CD4-positive, alpha-beta T cell treated with Interleukin-4 for 1 hour (primary cell): ENCODE measurements at places on chromosomes 3 and 15.

DNA sequence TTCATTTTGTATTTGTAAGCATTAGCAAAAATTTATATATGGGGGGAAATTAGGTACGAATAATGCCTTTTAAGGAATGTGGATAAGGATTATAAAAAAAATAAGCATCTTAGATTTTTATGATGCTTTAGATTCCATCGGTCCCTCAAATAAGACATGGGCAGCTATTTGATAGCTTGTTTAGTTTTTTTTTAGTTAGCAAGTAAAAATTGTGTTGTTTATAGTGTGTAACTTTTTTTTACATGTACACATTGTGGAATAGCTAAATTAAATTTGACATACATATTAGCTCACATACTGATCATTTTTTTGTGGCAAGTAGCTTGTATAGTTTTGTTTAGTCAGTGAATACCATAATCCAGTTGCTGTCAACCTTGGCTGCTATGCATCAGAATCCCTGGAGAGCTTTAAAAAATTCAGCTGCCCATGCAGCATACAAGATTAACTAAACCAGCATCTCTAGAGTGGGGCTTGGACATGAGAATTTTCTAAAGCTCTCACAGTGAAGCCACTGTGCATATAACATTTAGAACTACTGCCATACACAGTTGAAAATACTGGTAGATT lies 53.9 kb downstream of the TMOD3 start:
- no peak for DNase-seq

GRCh38 chr3:29349049-29349448 lies 68.2 kb downstream of the RBMS3 start:
- DNase-seq = no peak

DNA sequence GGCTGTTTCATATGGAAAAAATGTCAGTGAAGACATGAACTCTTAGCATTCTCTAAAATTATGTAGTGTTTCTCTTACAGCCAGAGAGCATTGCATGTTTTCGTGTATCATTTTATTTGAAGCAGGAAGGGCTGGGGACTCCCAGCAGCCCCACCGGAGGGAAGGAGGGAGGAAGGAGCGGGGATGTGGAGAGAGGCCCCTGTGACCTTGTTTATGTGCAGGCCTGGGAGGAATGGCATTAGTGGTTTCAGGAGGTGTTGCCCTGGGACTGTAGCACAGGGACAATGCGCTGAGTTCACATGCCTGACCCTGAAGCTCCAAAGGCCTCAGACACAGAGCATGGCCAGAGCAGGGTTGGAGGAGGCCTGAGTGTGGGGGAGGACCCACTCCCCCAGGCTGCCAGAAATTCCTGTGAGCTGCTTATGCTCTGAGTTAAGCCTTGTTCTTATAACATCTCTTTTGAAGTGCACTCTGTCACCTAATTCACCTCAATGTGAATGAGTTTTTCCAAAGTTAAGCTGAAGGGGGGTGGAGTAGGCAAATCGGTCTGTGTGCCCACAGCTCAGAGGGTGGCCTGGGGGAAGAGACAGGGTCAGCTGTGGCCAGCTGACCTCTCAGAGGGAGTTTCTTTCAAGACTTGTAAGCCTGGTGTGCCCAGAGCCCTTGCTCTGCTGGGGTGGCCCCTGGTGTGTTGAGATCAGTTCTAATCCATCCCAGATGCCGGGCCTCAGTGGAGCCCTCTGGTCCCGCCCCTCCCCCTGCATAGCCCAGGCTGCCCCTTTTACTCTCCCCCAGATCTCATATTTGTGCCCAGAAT lies 3.9 kb upstream of the RNU6-1 start:
- DNase-seq = no peak

DNA sequence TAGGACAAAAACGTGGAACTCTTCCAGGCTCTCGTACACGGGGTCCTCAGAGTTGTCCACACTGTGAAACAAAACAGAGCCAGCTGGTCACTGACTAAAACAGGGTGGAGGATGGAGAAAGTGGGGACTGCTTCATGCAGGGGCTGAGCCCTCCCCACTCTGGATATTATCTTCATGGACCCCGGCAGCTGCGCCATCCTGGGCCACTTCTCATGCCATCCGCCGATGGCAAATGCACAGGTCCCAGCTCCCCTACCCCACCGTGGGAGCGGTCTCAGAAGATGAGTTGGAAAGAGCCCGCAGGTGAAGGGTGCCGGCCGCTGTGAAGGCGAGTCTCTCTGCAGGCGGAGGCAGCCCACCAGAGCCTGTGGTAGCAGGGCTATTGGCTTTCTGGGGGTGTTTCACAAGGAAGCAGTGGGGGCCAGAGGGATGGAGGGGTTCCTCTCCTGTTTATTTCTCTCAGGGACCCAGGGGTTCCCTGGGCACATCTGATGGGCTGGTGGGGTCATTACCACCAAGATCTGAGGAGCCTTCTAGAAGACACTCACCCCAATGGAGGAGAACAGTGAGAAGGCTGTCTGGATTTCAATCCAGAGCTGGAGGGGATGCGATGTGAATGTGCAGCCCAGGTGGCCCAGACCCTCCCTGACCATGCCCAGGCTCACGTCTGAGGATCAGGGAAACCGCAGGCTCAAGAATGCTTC lies 177.3 kb downstream of the KLF13 start:
- no peak for DNase-seq

- no peak for DNase-seq
Observed at GRCh38 chr15:89693091-89693490, 2.5 kb downstream of the WDR93 start.

DNA sequence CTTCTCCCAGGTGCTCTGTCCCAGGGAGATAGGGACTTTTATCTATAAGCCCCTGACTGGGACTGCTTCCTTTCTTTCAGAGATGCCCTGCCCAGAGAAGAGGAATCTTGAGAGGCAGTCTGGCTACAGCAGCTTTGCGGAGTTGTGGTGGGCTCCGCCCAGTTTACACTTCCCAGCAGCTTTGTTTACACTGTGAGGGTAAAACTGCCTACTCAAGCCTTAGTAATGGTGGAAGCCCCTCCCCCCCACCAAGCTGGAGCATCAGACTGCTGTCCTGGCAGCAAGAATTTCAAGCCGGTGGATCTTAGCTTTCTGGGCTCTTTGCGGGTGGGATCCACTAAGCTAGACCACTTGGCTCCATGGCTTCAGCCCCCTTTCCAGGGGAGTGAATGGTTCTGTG lies 253.8 kb upstream of the ARL6 start:
- no peak for DNase-seq

GRCh38 chr3:12948891-12949711 lies 107.7 kb upstream of the RPL32 start:
- no peak for DNase-seq

GRCh38 chr15:98034731-98035130 lies 74.2 kb downstream of the ARRDC4 start:
- no peak for DNase-seq

DNA sequence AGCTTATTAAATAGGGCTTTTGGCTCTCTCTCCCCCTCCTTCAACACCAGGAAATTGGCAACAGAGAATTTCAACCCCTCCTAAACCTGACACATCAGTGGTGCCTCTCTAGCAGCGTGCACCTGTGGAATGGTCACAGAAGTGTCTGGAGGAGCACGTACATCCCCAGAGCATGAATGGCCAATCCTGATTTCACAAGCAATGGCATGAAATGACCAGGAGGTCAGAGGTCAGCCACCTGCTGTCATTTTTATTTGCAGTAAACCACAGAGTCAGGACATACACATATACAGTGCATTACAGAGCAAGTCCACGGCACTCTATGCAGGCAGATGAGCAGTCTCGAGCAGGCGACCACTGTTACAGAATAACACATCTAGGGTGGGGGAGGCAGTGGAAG lies 25.1 kb upstream of the ETV5 start:
- no peak for DNase-seq

GRCh38 chr3:67832817-67833216 lies 178.4 kb upstream of the SUCLG2 start:
- DNase-seq = no peak

GRCh38 chr15:24878153-24878552 lies 76.6 kb upstream of the SNRPN start:
- no peak for DNase-seq

DNA sequence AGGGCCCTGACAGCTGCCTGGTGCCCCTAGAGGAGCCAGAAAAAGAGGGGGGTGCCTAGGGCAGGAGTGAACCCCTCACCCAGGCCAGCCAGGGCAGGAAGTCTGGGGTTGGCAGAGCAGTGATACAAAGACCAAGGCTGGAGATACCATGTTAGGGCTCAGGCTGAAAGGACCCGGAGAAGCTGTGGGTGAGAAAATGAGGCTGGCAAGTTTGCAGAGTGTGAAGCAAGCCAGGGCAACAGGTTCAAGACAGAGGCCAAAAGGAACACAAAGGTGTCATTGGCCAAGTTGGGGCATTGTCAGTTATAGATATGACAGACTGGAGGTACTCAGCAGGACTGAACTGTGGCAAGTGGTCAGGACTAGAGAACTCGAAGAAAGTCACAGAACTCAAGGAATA lies 40.6 kb upstream of the IREB2 start:
- DNase-seq = no peak

DNA sequence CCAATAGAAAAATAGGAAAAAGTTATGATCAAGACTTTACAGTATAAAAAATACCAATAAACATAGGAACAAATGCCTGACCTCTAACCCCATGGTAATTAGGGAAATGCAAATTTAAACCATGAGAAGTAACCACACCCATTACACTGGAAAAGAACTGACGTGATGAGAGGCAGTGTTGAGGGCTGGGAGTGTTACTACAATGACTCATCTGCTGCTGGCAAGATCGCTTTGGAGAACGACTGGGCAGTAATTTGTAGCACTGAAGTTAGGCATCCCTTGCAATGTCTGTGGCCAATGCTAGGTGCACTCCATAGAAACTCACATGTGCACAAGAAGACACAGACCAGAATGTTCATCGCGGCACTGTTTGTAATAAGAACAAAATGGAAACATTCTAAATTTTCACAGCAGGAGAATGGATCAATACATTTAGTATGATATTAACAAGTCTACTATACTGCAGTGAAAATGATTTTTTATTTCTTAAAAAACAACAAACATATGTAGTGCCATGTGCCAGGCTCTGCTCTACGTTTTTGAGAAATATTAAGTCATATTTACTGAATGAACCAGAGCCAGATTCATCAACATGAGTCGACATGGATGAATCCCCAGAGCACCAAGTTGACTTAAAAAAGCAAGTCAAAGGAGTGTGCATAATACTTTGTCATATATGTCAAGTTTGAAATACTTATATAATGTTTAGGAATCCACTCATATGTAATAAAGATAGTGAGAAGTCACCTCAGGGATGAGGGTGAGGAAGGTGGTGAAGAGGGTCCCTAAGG lies 37.6 kb upstream of the EPHB3 start:
- no peak for DNase-seq

GRCh38 chr3:152197451-152197850 lies 71.3 kb upstream of the MBNL1 start:
- no peak for DNase-seq

GRCh38 chr3:42510325-42510724 lies 7.9 kb downstream of the VIPR1 start:
- no peak for DNase-seq

GRCh38 chr3:11001020-11001657 lies 8.6 kb downstream of the SLC6A1 start:
- DNase-seq = no peak

GRCh38 chr15:98823012-98823458 lies 174.7 kb downstream of the IGF1R start:
- DNase-seq = peak; percentile 13

- DNase-seq = no peak
Observed at GRCh38 chr3:100046986-100047385, 67.3 kb downstream of the FILIP1L start.

GRCh38 chr15:66038387-66039116 lies 169.3 kb downstream of the RAB11A start:
- no peak for DNase-seq

GRCh38 chr3:150544041-150544440 lies 2.3 kb downstream of the SERP1 start:
- DNase-seq = no peak

DNA sequence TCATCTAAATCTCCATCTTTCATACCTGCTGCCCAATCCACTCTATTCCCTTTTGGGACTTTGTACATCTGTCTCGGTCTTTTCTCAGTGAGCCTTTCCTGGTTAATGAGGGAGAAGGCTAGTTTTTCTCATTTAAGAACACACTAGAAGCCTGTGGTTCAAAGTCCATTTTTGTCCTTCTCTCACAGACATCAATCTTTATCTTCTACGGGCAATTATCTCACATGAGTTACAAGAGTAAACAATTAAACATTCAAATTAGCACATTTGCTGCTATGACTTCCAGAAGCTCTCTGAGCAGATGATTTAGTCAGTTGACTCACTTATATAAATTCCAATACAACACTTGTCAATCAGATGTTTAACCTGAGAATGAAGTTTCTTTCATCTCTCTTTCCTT lies 49.3 kb upstream of the KBTBD8 start:
- no peak for DNase-seq

- no peak for DNase-seq
Observed at GRCh38 chr15:30922480-30923311, 19.0 kb downstream of the FAN1 start.

GRCh38 chr3:133137042-133137996 lies 99.1 kb downstream of the TMEM108 start:
- DNase-seq = no peak

DNA sequence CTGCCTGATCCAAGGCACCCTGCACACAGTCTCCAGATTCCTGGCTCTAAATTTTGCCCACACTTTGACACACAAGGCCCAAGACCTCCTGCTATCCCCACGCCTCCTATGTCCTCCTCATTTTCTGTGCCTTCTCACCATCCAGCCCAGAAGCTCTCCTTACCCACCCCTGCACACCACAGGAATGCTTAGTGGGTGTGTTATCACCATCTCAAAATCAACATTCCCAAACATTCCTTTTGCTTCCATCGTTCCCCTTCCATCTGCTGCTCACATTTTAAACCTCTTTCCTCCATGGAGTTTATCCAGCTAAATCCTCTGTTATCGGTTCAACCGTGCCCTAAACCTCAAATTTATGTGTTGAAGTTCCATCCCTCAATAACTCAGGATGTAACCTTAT lies 43.9 kb downstream of the DGKG start:
- DNase-seq = no peak

DNA sequence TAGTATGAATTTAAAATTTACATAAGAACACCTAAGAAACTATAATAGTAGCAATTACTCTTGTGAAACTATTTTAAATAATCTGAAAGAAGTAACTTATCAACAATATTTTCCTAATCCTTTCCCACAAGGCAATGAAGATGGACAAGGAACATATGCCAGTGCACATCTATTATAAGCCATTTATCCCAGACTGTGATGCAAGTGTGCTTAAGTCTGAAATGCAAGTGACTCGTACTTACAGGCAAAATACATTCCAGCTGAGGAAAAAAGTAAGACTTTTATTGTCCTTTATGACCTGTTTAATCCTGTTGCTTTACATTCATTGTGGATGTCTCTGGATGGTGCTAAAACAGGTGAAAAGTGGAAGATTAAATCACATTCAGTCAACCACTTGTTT lies 709.4 kb downstream of the ZNF385D start:
- no peak for DNase-seq

- DNase-seq = no peak
Observed at GRCh38 chr3:50396502-50396901, 37.2 kb upstream of the TMEM115 start.

- no peak for DNase-seq
Observed at GRCh38 chr3:69016901-69017300, 3.4 kb upstream of the EOGT start.

- DNase-seq = no peak
Observed at GRCh38 chr3:12532182-12532581, 13.1 kb downstream of the MKRN2OS start.
